T-cell (primary cell): ENCODE measurements at places on chromosomes 16 and 17.

DNA sequence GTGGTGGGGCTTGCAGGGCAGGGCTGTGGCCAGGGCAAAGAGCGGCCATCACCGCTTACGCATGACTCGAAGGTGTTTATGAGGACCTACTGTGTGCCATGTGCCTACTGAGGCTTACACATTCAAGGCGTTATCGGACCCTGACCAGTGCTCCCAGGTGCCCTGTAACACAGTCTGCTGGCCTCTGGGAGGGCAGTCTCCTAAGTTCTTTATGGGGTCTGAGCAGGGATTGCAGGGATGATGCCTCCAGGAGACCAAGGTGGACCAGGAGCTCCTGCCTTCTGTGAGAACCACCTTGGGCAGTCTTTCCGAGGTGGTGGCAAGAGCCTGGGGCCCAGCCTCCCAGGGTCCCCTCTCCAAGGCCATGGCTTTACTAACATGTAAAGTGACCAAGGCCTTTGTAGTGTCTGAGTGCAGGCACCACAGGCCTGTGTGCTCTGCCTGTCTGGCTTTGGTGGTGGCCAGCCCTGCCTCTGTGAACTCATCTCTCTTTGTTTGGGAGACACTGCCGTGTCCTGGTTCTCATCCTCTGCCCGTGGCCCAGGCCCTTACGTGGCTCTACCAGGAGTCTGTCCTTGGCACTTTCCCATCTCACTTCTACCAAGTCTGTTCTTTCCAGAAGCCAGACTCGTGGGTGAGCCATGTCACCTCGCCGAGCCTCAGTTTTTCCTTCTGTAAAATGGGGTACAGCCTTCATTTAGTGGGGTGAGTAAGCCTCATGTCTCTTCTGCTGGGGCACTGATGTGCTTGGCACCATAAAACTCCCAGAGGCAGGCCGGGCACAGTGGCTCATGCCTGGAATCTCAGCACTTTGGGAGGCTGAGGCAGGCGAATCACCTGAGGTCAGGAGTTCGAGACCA, 3.4 kb upstream of the SYNGR2 start:
- DNase-seq, result no peak

DNA sequence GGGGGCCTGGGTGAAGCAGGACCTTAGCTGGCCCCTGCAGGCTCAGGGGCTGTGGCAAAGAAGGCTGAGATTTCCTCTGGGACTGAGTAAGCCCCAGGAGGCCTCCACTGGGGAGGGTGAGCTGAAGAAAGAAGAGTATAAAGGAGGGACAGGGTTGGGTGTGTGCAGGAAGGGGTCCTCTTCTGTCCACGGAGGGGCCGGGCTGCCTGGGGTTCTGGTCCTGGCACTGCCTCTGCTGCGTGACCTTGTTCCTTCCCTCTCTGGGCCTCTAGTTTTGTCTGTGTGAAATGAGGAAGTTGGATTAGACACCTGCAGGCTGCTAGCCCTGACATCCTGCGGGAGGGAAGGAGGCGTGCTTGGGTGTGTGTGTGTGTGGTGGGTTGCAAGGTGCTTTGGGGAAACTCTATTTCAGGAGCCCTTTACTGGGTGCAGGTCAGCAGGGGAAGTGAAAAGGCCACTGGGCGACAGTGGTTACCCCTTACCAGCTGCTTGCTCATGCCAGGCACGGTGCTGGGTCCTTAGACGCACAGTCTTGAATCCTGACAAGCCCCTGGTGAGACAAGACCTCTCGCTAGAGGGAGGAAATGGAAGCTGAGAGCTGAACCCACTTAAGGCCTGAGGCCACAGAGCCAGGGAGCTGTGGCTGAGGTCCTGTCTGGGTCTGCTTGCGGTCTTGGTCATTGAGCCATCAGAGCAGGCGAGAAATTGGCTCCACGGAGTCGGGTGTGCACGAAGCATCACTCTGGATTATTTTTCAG, 60.7 kb downstream of the OR1D5 start:
- DNase-seq, result no peak

DNA sequence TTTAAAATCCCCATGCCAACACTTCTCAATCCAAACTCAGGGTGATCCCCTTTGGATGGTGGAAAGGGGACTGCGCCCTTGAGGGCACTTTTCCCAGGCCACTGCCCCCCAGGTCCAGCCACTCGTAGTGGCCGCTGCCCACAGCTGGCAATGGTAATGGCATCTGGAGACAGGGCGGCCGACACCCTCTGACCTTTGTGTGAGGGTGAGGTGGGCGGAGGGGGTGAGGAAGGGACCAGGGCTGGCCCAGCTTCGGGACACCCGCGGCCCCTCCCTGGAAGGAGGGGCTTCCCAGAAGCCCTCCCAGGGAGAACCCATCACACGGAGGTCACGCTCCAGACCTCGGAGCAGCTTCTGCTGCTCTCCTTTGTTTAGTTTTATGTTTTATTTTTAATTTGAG, 289.7 kb downstream of the FOXL1 start:
- no peak for DNase-seq

DNA sequence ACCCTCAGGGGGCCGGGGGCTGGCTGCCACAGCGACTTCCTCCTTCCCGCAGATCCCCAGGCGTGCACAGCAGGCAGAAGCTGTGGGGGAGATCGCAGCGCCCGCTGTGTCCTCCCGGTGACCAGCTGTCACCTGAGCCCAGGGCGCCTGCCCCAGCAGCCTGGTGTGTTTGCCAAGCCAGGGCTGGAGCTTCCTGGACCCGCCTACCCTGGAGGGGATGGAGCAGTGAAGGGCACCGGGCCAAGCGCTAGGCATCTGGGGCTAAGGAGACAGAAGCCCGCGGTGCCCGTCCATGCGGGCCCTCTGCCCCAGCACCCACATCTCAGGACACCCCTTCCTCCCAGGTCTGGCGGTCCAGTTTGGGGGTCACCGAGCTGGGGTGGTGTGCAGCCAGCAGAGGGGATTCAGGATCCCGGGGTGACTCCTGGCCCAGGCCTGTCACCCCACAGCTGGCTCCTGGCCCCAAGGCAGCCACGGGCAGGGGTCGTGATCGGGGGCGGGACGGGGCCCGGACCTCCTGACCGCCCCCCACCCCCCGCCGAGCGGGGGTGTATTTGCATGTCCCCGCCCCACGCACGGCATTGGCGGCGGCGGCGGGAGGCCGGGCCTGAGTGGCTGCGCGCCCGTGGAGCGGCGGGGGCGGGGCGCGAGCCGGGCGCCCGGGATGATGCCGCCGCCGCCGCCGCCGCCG, at the start of gene RAB26:
Gene RAB26 (plus strand): TSS at position 645 of the 691 bp plus-strand sequence. CDS start 159 bp downstream, outside the sequence.
- peak; percentile 56 for DNase-seq

- no peak for DNase-seq
Measured at GRCh38 chr17:29611351-29612093, 11.2 kb downstream of the CORO6 start.

GRCh38 chr16:88856122-88856827, 472 bp downstream of the GALNS start:
- DNase-seq, result no peak

DNA sequence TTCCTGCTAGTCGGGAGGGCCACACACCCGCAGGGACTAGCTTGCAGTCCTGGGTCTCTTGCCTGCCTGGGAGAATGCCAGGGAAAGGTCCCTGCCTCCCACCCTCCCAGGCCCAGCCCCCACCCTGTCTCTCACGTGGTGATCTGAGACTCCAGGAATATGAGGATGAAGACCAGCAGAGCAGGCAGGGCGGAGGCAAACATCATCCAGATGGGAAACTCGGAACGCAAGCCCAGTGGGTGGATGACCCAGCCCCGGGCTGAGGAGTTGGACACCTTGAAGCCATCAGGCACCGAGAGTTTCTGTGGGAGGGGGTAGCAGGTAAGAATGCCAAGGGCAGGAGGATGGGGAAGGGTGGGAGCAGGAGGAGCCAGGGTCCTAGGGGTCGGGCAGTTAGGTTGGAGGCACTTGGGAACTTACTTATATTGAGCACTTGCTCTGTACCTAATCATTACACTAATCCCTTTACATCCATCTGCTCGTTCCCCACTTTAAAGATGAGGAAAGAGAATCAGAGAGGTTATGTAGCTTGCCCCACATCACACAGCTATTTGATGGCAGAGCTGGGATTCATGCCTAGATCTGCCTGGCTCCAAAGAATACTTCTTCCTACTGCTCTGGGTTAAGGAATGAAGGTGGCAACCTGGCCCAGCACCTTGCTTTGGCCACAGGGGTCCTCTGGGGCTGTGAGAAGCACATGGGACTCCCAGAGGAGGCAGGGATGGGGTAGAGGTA, 13.4 kb downstream of the SLC4A1 start:
- DNase-seq, result no peak

- DNase-seq, result peak; percentile 82
Measured at GRCh38 chr16:67883872-67884261, 818 bp upstream of the NRN1L start.

DNA sequence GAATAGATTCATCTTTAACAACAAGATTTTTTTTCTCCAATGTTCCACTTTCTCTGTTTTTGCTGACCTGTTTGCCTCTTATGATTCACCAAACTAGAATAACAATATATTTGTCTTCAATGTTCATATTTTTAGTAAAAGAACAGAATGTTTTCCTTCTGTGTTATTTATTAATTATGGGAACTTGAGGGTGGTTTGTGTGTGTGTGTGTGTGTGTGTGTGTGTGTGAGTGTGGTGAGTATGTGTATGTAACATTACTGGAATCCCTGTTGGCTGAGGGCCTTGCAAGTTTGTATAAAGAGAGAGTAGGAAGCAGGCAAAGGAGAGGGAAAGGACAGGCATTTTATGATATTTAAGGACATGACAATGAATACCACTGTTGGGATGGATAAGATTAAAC, 13.8 kb downstream of the STXBP4 start:
- DNase-seq, result no peak

- DNase-seq, result no peak
Measured at GRCh38 chr17:73783945-73784603, 139.8 kb upstream of the SDK2 start.

DNA sequence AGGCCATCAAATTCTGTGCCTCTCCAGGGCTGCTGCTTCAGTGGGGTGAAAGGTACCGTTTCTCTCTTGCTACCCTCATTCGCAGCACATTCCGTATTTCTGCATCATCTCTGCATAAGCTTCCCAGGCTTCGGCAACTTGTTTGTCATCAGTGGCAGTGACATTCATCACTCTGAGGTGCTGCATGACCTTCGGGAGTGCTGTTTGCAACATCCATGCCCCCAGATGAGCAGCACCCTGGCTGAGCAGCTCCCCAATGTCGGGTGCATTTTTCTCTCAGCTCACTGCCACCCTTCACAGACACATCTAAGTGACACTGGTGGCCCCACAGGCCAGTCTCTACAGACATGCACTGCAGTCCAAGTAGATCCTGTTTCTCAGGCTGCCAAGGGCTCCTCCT, 3.8 kb downstream of the CREBBP start:
- DNase-seq, result no peak

DNA sequence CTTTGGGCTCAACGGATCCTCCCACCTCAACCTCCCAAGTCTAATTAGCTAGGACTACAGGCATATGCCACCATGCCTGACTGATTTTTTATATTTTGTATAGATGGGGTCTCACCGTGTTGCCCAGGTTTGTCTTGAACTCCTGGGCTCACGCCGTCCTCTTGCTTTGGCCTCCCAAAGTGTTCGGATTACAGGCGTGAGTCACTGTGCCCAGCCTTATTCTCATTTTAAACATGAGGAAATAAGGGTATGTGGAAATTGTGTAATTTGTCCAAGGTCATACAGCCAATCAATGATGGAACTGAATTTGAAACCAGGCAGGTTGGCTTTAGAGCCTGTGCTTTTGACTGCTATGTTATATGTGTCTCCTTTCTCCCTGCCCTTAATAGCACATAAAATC, 27.4 kb upstream of the AQP8 start:
- DNase-seq, result no peak

DNA sequence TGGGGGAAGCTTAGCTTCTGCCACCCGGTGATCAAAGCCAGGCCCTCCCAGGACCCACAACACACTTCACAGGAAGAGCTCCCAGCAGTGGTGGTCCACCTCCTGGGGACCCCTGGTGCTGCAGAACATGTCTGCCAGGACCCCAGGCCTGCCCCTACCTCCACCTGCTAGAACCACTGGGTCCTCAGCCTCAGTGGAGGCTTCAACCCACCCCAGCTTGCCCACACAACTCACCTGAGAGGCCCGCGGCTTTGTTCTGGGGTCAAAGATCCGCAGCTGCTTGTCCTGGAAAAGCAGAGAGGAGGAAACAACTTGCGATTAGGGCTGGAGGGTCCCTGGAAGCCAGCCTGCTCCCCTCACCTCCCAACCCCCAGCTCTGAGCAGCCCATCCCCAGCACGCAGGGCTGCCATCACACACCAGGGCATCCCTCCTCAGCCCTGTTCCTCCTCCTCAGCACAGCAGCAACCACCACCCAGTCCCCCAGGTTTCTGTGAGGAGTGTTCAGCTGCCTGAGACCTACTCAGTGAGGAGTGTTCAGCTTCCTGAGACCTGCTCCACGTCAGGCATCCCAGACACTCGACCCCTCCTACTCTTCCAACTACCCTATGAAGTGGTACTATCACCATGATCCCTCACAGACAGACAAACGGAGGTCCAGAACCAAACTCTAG, 21.2 kb downstream of the CORO7 start:
- no peak for DNase-seq

DNA sequence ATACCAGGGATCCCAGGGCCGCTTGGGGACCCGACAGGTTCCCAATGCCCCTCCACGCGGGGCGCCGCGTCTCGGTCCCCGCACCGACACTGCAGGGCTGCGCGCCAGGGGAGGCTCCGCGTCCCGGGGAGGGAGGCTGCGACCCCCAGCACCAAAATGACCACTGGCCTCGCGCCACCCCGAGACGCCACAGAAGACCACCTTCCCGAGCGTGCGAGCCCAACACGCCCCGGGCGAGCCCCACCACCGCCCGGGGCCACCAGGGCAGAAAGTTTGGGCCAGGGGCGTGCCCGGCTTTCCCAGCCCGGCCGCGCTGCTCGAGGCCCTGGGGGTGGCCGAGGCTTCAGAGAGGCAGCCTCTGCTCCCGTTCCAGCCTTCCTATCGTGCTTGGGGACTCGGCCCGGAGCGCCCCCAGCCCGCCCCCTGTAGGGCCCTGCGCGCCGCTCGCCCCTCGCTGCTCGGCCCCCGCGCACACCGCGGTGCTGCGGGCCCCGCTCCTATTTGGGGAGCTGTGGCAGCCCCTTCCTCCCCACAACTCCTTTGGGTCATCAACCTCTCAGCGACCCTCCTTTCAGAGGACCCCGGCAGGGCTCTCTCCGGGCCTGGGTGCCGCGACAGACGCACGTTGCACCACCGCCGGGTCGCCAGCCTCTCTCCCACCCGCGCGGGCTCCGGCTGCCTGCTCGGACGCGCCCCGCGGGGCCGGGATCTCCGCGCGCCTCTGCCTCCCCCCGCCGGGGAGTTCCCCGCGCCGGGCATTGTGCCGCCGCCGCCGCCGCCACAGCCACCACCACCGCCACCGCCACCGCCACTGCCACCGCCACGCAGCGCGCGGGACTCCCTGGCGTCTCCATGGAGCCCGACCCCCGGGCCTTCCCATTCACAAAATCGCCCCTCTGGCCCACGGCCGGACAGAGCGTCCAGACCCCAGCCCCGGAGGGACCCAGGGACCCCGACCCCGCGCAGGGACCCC, 892 bp downstream of the RBFOX3 start:
- DNase-seq, result no peak

DNA sequence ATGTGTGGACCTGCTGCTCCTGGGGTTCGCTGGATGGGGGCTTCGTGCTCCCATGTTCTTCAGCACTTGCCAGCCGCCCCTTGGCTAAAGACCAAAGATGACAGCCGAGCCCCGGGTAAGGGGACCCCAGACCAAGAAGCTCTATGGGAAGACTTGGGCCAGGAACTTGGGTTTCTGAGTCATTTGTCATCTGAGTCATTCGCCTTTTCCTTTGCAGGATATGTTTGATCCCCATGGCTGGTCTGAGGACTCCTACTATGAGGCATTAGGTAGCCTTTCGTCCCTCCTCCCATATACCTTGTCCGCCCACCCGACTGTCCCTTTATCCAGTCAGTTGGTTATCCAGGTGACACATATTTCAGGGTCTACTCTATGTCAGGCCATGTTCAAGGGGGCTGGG, 17.7 kb upstream of the ITGB4 start:
- no peak for DNase-seq
